Stomach (tissue), 19 donors: ENCODE measurements at places on chromosomes 6 and 20. TPM values are rescaled to one million over a fixed set of nuclear protein-coding genes. Genes with fewer than 3 reads are reported as not detected.

DNA sequence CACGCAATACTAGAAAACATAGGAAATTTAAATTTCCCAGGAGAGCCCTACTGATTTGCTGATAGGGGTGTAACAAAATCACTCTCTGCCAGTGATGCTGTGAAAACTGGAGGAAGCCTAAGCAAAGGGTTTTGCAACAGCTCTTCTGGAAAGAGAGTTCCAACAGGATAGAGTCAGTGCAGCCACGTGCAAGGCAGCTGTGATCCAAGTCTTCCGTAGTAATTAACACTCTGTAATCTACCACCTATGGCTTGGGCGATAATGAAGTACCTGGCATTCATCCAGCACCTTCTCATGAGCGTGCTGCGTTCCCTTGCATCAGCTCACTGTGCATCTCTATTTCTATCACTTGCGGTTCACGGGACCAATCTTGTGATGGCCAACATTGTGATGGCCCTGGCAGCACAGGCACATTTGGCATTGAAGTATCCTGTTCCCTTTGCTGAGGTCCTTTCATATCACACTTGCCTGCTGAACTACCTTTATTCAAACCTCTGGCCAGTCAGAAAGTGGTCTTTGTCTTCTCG is 48.2 kb downstream of the IRF4 start:
- no peaks in the 10 kb centered on the region for H3K4me1 ChIP-seq
- no peak overlapping the region for H3K27ac ChIP-seq
- H3K36me3 ChIP-seq = no peaks in the 10 kb centered on the region
- no peak overlapping the region for H3K4me3 ChIP-seq

- no peaks in the 10 kb centered on the region for H3K4me1 ChIP-seq
- H3K27me3 ChIP-seq = no peaks in the 10 kb centered on the region
- no peak overlapping the region for H3K27ac ChIP-seq
- H3K36me3 ChIP-seq = no peaks in the 10 kb centered on the region
- peak; percentile 28 for DNase-seq
Measured at GRCh38 chr6:19824058-19824807, 12.9 kb upstream of the ID4 start.

- no peak for DNase-seq
- no peak overlapping the region for H3K4me3 ChIP-seq
- no peak overlapping the region for H3K27ac ChIP-seq
- no peaks in the 10 kb centered on the region for H3K36me3 ChIP-seq
- H3K27me3 ChIP-seq = no peaks in the 10 kb centered on the region
Measured at GRCh38 chr6:75819776-75820487, 70.9 kb downstream of the MYO6 start.

DNA sequence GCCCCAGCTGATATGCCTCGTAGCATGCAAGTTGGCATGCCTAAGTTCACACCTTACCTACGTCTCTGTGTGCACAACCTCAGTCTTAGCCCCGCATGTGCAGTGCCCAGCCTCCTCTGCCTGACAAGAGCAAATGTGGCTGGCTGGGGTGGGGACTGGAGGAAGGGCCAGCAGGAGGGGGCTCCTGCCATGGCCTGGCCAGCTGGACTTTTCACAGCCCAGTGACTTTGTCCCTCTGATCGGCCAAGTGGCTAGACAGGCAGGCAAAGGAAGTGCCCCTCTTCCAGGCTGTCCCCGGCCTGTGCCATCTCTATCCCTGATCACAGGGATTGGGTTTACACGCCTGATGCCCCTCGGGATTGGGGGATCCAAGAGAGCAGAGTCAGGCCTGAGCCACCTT is 49.5 kb upstream of the SIRPA start:
- H3K27ac ChIP-seq = no peak overlapping the region
- no peak for DNase-seq
- H3K36me3 ChIP-seq = no peaks in the 10 kb centered on the region
- no peaks in the 10 kb centered on the region for H3K27me3 ChIP-seq
- H3K4me1 ChIP-seq = peaks cover 34% of the 10 kb centered on the region

DNA sequence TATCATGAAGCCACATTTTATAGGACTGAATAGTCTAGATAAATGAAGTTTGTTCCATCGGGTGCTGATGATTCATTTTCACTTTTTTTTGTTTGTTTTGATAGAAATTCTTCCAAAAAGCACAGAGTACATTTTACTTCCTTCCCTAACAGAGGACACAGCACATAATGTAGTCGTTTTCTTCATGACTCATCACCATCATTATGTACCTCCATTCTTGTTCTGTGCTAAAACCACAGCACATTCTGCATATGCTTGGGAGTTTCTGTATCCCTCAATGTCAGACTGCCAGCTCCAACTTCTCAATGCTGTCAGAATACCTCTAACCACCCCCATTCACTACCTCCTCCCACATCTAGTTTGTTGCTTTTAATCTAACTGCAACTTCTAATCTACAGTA is 1004.9 kb upstream of the ADGRB3 start:
- H3K4me1 ChIP-seq = no peaks in the 10 kb centered on the region
- no peak overlapping the region for H3K27ac ChIP-seq
- H3K27me3 ChIP-seq = no peaks in the 10 kb centered on the region
- no peak overlapping the region for H3K4me3 ChIP-seq

GRCh38 chr6:64672651-64673050 is 1034.4 kb downstream of the EYS start:
- no peaks in the 10 kb centered on the region for H3K27me3 ChIP-seq
- H3K4me3 ChIP-seq = no peak overlapping the region
- no peaks in the 10 kb centered on the region for H3K4me1 ChIP-seq
- no peaks in the 10 kb centered on the region for H3K36me3 ChIP-seq
- no peak overlapping the region for H3K27ac ChIP-seq

DNA sequence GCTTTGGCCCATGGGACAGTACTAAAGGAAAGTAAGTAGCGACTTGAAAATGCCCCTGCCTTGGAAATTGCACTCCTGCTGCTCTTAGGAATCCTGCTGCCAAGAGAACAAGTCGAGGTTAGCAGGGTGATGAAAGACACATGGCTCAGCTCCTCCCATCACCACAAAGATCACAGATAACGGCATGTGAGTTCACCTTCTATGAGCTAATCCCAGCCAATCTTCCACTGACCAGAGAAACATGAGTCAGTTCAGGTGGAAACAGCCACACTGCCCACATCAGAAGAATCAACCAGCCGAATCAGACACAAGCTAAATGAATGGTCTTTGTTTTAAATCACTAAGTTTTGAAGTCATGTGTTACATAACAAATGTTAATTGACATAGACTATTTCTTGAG is 106.3 kb downstream of the PRKN start:
- H3K4me3 ChIP-seq = no peak overlapping the region
- no peaks in the 10 kb centered on the region for H3K36me3 ChIP-seq
- H3K27ac ChIP-seq = no peak overlapping the region
- peak; percentile 6 for DNase-seq
- H3K4me1 ChIP-seq = peaks cover 18% of the 10 kb centered on the region

- no peaks in the 10 kb centered on the region for H3K27me3 ChIP-seq
- H3K27ac ChIP-seq = no peak overlapping the region
- peaks cover 27% of the 10 kb centered on the region for H3K4me1 ChIP-seq
- no peak overlapping the region for H3K4me3 ChIP-seq
Measured at GRCh38 chr6:52675372-52675771, 4.5 kb downstream of the TMEM14A start.

DNA sequence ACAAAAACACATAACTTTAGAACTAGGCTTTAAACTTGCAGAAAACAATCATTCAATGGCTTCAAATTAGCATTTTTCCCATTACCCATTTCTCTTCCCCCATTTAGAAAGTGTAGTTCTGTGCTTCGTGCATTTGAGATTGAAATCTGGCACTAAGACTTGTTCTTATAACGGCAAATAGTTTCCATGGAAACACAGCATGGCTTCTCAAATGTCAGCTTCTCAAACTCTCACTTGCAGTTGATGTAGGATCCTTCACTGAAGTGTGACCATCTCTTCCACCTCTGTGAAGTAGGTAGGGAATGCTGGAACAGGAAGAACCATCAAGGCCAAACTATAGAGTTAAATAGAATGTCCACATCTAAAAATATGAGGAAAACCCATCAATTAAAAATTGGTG is 52.2 kb downstream of the MANEA start:
- no peak overlapping the region for H3K4me3 ChIP-seq
- no peak overlapping the region for H3K27ac ChIP-seq
- H3K4me1 ChIP-seq = no peaks in the 10 kb centered on the region
- DNase-seq = no peak

GRCh38 chr6:143872201-143872600 is 7.9 kb downstream of the ZC2HC1B start:
- DNase-seq = peak; percentile 11
- H3K36me3 ChIP-seq = no peaks in the 10 kb centered on the region

DNA sequence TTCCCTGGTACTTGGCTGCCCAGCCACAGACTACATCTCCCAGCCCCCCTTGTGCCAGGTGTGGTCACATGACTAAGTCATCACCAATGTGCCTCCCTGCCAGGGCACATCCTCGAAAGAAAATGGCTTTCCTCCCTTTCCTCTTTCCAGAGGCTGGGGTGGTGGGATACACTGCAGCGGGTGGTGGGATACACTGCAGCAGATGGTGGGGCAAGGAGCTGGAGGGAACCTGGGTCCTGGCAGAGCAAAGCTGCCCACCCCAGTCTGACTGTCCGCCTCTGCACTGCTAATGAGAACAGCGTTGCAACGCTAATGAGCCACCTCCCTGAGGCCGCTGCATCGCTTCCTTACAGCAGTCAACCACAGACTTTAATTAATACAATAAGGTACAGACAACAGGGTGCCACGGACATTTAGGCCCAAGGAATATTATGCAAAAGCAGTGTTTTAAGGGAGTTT is 125.3 kb downstream of the PREX1 start:
- no peak overlapping the region for H3K27ac ChIP-seq
- peaks cover 22% of the 10 kb centered on the region for H3K4me1 ChIP-seq
- H3K4me3 ChIP-seq = no peak overlapping the region
- H3K36me3 ChIP-seq = peaks cover 54% of the 10 kb centered on the region
- no peaks in the 10 kb centered on the region for H3K27me3 ChIP-seq

GRCh38 chr6:107272246-107272645 is 156.9 kb upstream of the BEND3 start:
- H3K4me3 ChIP-seq = no peak overlapping the region
- H3K4me1 ChIP-seq = peaks cover 7% of the 10 kb centered on the region
- H3K27ac ChIP-seq = no peak overlapping the region
- H3K36me3 ChIP-seq = peaks cover 17% of the 10 kb centered on the region

GRCh38 chr6:37149745-37150144 is 20.2 kb upstream of the PIM1 start:
- H3K27me3 ChIP-seq = no peaks in the 10 kb centered on the region
- no peak for DNase-seq
- H3K27ac ChIP-seq = no peak overlapping the region
- no peaks in the 10 kb centered on the region for H3K4me1 ChIP-seq
- H3K4me3 ChIP-seq = no peak overlapping the region

GRCh38 chr6:38182426-38182825 is 362.9 kb downstream of the ZFAND3 start:
- no peak overlapping the region for H3K4me3 ChIP-seq
- no peak overlapping the region for H3K27ac ChIP-seq
- peaks cover 4% of the 10 kb centered on the region for H3K36me3 ChIP-seq
- no peaks in the 10 kb centered on the region for H3K4me1 ChIP-seq
- DNase-seq = peak; percentile 20

DNA sequence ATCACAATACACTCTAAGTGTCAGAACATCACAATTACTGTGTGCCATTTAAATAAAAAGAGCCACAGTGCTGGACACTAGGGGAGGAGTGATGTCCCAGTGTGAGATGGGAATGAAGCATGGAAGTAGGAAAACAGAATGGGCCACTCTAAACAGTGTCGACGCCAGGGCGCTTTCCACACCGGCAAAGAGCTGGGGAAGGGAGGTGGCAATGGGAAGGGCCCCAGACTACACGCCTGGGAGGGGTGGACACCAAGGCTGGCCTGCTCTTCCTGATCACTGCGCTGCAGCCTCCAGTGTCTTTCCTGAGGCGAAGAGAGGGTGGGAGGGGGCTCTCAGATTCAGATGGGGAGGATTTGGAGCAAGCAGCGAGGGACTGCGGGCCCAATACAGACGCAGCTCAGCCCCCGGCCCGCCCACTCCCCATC is 75.9 kb downstream of the ERMARD start:
- DNase-seq = no peak
- peaks cover 12% of the 10 kb centered on the region for H3K4me1 ChIP-seq
- H3K36me3 ChIP-seq = no peaks in the 10 kb centered on the region
- H3K4me3 ChIP-seq = no peak overlapping the region
- peaks cover 44% of the 10 kb centered on the region for H3K27me3 ChIP-seq
- H3K27ac ChIP-seq = no peak overlapping the region

- H3K4me1 ChIP-seq = no peaks in the 10 kb centered on the region
- no peak for DNase-seq
- no peak overlapping the region for H3K27ac ChIP-seq
- H3K27me3 ChIP-seq = no peaks in the 10 kb centered on the region
- no peaks in the 10 kb centered on the region for H3K36me3 ChIP-seq
Measured at GRCh38 chr20:58112017-58112781, 116.3 kb downstream of the ANKRD60 start.

- peak; percentile 58 for DNase-seq
- no peaks in the 10 kb centered on the region for H3K4me1 ChIP-seq
- no peak overlapping the region for H3K4me3 ChIP-seq
- H3K36me3 ChIP-seq = no peaks in the 10 kb centered on the region
Measured at GRCh38 chr6:37083243-37084138, 78.0 kb downstream of the FGD2 start.

DNA sequence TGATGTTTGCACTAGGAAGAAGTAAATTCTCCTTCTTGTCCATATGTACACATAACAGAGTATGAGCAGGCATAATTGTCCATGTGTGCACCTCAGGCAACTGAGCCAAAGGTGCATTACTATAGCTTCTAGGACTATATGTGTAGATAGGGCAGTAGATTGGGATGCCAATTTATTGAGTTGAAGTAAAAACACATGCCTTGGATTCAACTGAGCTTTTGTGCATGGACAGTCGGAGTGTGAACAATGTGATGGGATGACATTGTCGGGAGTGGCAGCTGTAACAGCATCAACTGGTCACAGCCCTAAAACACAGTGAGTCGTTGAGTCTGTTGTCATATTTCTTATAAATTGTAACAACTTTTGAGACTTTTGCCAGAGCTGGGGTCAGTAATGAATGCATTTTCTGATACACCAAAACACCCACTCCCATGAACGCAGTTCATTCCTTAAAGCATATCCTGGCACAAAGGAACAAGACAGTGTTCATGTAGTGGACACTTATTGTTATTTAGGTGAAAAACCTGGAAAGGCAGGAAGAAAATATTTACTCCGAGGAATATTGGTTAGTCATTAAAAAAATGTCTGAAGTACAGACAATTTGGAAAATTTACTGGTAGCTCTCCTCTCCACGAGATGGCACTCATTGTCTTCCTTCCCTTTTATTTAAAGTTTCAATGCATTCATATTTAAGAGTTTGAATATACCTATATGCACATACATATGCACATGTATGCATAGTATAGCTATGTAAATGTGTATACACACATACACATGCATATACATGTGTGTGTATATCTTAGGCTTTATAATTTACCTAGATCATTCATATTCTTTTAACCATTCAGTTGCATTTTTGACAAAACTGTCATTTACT is 302.0 kb upstream of the STXBP5 start:
- H3K27ac ChIP-seq = no peak overlapping the region
- DNase-seq = no peak
- H3K4me3 ChIP-seq = no peak overlapping the region
- no peaks in the 10 kb centered on the region for H3K36me3 ChIP-seq
- no peaks in the 10 kb centered on the region for H3K27me3 ChIP-seq
- peaks cover 11% of the 10 kb centered on the region for H3K4me1 ChIP-seq

GRCh38 chr6:158168040-158168289 is at the start of gene SERAC1:
TSS of gene SERAC1 (minus strand) at chr6:158168262. CDS start at chr6:158158363, 9,899 bp downstream.
- H3K4me3 ChIP-seq = peak within 1 kb of the TSS; percentile 85
- peak within 1 kb of the TSS; percentile 99 for H3K27ac ChIP-seq
- H3K4me1 ChIP-seq = peaks cover 34% of the 10 kb centered on the region
- no peak for DNase-seq
- H3K27me3 ChIP-seq = no peaks in the 10 kb centered on the region
- H3K36me3 ChIP-seq = peaks cover 4% of the 10 kb centered on the region

FAM184A gene
- 8.3 TPM for total RNA-seq

TAF11 gene
- total RNA-seq = 8.2 TPM

LY6G5C gene
- total RNA-seq = not detected

NKAPL gene
- total RNA-seq = not detected

ARMC2 gene
- 4.8 TPM for total RNA-seq

AKAP7 gene
- 15.4 TPM for total RNA-seq

TP53INP2 gene
- 28.0 TPM for total RNA-seq

SCRT2 gene
- total RNA-seq = not detected
